ENCODE measurements at places on chromosomes 16 and 17. TPM values are rescaled to one million over a fixed set of nuclear protein-coding genes. Genes with fewer than 3 reads are reported as not detected.

Gene WNT9B
- total RNA-seq: 0.16 TPM

Gene MTSS2
- 55.0 TPM for total RNA-seq

Gene SPATA32
- not detected for total RNA-seq

Gene SOX15
- total RNA-seq: 3.2 TPM

Gene CCL5
- 2.1 TPM for total RNA-seq

Gene ITGA2B
- 9.0 TPM for total RNA-seq

Gene VWA3A
- 0.33 TPM for total RNA-seq

Gene SEPTIN1
- 0.44 TPM for total RNA-seq

Gene KRT23
- 9.0 TPM for total RNA-seq

Gene KRT27
- total RNA-seq: 0.22 TPM

Gene GP1BA
- 0.22 TPM for total RNA-seq

Gene KRTAP4-5
- total RNA-seq: not detected

Gene ANKRD40
- total RNA-seq: 30.3 TPM

Gene SOX8
- 58.4 TPM for total RNA-seq

Gene KRTAP1-5
- not detected for total RNA-seq

Gene TM4SF5
- not detected for total RNA-seq

Gene UBALD2
- total RNA-seq: 6.8 TPM

Gene MPP2
- total RNA-seq: 24.1 TPM

Gene SLC12A4
- total RNA-seq: 75.7 TPM

Gene PDE6G
- 6.4 TPM for total RNA-seq

Gene CHD3
- total RNA-seq: 140 TPM

Gene ASPHD1
- 4.8 TPM for total RNA-seq

Gene KRTAP3-1
- not detected for total RNA-seq

Gene FOXL1
- 2.5 TPM for total RNA-seq

Gene OTOA
- 0.22 TPM for total RNA-seq

Gene SCO1
- 25.6 TPM for total RNA-seq

Gene IL17C
- total RNA-seq: not detected

Gene PLXDC1
- total RNA-seq: 49.3 TPM

Gene CAMKK1
- total RNA-seq: 22.0 TPM

Gene TMEM220
- 6.9 TPM for total RNA-seq

Gene MYH2
- 272 TPM for total RNA-seq

Gene TVP23A
- 10.6 TPM for total RNA-seq

Measured in camera-type eye (tissue), 1 donor.